ENCODE measurements at places on chromosomes 1 and 21.

GRCh38 chr1:70025846-70026245 lies 179.5 kb downstream of the LRRC40 start:
- no peak for DNase-seq

- no peak for DNase-seq
These were observed 5.5 kb downstream of the RCAN1 start for GRCh38 chr21:34609244-34609932.

GRCh38 chr1:219227360-219228057 lies 53.8 kb downstream of the LYPLAL1 start:
- DNase-seq, result no peak

- no peak for DNase-seq
These were observed 534.0 kb downstream of the NPHP4 start for GRCh38 chr1:5458248-5458647.

GRCh38 chr1:25898223-25899015 lies 7.8 kb downstream of the STMN1 start:
- no peak for DNase-seq

- no peak for DNase-seq
These were observed at the start of gene DYNLT4 for GRCh38 chr1:44806704-44807363. Gene DYNLT4, minus strand, starts transcription at chr1:44807351. Its CDS starts 683 bp downstream, at chr1:44806668.

- no peak for DNase-seq
These were observed 1.1 kb downstream of the TMCO4 start for GRCh38 chr1:19798486-19799229.

DNA sequence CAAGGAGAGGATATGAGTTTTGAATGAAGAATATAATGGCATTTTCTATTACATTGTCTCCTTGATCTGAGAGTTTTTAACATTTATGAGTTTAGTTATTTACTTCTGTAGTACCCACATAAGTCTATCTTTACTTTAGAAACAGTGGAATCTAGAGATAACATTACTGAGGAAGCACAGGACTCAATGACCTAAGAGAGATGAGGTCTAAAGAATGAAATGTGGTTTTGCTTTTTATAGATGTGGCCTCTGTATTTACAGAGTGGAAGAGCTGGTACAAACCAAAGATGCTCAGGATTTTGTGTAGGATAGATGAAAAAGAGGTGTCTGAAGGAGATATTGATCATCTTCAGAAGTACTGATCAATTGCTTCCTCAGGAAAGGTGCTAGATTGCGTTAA lies 177.3 kb downstream of the KCTD3 start:
- no peak for DNase-seq

- DNase-seq, result no peak
These were observed 16.6 kb upstream of the GBP6 start for GRCh38 chr1:89347296-89347695.

DNA sequence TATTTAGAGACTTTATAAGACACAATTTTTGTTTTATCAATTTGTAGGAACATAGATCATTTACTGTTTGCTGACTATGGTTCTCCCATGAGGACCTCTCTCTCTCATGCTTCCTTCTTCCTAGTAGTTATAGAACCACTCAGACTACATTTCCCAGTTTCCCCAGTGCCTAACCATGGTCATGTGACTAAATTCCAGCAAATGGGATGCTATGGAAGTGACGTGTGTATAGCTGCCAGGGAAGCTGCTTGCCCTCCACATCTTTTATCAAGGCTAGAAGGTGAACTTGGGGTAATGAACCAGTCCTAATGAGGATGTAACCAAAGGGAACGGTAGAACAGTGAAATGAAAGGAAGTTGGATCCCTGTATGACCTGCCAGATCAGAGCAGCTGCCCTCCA lies 184.0 kb downstream of the MIS18A start:
- DNase-seq, result peak; percentile 61

DNA sequence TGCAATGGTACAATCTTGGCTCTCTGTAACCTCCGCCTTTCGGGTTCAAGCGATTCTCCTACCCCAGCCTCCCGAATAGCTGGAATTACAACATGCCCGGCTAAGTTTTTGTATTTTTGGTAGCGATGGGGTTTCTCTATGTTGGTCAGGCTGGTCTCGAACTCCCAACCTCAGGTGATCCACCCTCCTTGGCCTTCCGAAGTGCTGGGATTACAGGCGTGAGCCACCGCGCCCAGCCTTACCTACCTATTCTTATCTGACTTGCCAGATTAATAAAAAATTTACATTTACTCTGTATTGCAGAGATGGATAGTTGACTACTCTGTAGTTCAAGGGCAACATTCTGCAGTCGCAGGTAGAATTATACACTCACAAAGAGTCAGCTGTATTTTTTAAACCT lies 359.6 kb downstream of the KCTD3 start:
- no peak for DNase-seq

DNA sequence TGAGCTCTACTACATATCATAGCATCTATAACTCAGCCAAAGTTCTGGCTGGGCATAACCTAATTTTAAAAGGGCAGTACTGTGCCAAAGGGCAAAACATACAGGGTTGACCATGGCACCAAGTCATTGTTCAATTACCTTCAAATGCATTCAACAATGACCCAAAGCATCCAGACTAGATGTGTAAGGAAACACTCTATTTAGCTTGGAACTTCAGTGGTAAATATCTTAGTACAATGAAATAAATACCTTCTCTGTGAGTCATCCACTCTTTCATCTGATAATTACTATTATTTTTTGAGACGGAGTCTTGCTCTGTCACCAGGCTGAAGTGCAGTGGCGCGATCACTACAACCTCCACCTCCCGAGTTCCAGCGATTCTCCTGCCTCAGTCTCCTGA lies 70.0 kb downstream of the NVL start:
- DNase-seq, result no peak

GRCh38 chr1:240001177-240001740 lies 90.4 kb upstream of the FMN2 start:
- DNase-seq, result no peak

DNA sequence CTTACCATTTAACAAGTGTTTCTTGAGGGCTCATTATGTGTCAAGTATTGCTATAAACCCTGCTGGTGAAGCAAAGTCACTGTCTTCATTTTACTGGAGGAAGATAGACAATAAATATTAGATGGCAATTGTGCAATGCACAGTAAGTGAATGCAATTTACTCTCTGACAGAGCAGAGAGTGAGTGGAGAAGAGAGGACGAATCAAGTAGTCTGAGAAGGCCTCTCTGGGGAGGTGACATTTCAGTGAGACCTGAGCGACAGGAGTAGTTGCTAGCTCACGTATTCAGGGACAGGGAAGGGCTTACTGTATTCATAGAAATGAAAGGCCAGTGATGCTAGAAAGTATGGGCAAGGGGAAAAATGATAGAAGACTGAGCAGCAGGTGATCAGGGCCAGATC lies 1.2 kb upstream of the NMNAT2 start:
- DNase-seq, result no peak

DNA sequence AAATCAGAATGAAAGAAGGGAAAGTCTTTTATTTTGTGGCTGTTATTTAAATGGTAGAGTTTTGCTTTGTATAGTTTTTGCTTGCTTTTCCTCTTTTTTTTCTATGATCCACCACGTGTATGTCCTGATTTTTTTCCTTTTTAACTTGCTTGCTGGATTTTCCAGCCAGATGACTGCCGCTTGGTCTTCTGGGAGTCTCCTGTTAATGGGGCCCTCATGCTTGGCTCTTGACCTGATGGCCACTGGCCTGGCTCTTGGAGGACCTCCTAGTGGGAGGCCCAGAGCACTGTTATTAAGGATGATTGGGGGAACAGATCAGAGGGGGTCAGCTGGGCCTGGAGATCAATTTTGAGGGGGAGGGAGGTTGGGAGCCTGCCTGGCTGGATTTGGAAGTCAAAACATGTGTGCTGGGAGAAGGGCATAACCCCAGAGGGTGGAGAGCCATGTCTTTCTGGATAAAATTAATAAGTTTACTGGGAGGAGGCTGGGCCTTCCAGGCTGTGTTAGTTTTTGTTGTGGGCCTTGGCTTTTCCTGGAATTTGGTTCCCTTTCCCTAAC lies 1.2 kb downstream of the FGGY start:
- DNase-seq, result no peak

DNA sequence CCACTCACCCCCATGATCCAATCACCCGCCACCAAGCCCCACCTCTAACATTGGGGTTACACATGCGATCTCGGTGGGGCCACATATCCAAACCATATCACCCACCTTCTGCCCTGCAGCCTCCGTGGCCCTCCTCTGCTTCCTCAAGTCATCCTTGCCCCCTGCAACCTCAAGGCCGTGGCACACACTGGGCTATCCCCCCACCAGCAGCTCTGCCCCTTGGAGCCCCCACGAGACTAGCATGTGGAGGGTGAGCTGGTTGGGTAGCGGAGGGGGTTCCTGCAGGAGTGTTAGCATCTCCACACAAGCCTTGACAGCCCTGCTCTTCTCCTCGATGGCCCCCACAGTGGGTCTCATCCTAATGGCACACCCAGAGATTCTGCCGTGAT lies 100.8 kb downstream of the TOMM20 start:
- no peak for DNase-seq

DNA sequence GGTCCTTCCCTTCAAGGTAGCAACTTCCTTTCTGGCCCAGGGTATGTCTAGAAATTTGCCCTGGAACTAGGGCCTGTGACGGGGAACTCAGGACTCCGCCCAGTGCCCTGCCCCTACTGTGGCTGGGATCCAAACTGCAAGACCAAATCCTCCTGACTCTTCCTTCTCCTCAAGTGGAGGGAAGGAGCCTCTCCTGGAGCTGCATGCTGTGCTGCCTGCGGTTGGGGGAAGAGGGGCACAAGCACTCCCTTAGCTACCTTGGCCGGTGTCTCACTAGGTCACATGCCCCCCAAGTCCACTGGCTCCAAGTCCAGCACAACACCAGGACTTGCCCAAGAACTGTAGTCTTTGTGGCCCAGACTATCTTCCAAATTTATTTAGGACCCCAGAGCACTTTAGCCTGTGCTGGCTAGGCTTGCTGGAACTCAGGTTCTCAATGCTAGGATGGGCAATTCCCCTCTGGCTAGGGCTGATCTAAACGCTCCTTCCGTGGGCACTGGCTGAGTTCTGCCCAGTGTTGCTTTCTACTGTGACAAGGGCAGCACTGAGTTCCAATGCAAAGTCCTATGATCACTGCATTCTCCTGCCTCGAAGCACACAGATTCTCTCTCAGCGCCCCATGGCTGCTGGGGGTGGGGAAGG lies 12.2 kb downstream of the ADSS2 start:
- DNase-seq, result peak; percentile 19

GRCh38 chr1:113194846-113195830 lies 122.1 kb downstream of the LRIG2 start:
- no peak for DNase-seq

DNA sequence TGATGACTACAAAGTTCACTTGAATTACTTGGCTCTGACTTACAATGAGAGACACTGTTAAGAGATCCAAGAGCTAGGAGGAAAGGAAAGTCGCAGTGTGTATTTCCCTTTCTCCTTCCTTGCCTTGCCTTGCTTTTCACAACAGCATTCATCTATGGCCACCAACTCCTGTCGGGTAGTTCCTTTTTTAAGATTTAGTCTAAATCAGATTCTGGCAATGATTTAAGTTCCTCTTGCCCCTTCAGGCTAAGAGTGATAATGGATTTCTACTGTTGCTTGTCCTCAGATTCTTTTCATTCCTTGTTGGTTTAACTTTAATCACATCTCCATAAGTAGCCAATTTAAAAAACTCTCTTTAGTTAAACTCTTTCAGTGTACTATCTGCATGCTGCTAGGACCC lies 91.9 kb downstream of the GTF2B start:
- no peak for DNase-seq

DNA sequence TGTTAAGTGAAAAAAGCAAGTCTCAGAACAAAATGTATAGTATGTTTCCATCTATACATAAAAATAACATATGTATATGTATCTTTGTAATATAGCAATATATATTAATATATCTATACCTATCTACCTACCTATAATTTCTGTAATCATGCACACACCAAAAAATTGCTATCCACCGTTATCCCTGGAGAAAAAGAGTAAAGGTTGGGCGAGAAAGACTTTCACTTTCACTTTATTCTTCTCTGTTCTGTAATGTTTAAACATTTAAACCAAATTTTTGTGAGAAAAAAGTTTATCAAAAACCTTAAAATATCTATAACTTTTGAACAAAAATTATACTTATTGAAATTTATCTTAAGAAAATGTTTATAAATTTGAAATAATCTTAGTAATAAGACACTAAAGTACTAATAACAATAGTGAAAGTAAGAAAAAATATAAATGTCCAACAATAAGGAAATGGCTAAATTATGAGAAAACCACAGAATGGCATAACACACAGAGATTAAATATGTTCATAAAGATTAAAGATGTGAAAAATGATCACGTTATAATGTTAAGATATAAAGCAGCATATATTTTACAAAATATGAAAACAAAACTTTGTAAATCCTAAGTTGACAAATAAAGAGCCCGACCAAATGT lies 74.0 kb upstream of the LRRC53 start:
- DNase-seq, result no peak

- DNase-seq, result no peak
These were observed 88.2 kb downstream of the ZSCAN20 start for GRCh38 chr1:33560680-33561079.

- no peak for DNase-seq
These were observed 104.0 kb downstream of the ROR1 start for GRCh38 chr1:63877816-63878215.

- DNase-seq, result no peak
These were observed 7.5 kb downstream of the ST6GALNAC3 start for GRCh38 chr1:76082062-76082461.

- DNase-seq, result no peak
These were observed 73.4 kb downstream of the SCCPDH start for GRCh38 chr1:246797597-246797996.

- no peak for DNase-seq
These were observed 734 bp downstream of the PTPN22 start for GRCh38 chr1:113870778-113871177.

DNA sequence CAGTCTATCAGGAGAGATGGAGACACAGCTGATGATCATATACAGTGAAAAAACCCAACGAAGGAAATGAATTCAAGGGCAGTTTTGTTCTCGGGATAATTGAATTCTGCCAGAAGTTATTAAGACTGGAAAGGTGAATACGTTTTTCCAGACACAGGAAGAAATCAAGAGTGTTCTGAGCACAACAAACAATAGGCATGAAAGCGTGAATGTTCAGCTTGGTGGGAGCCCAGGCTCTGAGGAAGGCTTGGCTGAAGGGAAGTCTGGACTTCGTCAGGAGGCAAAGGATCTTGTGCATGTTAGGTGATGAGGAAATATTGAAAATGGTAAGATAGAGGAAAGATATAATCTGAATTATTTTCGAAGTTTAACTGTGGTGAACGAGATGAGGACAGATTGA lies 50.4 kb downstream of the CYYR1 start:
- no peak for DNase-seq

GRCh38 chr1:239353536-239353935 lies 32.8 kb upstream of the CHRM3 start:
- DNase-seq, result no peak

DNA sequence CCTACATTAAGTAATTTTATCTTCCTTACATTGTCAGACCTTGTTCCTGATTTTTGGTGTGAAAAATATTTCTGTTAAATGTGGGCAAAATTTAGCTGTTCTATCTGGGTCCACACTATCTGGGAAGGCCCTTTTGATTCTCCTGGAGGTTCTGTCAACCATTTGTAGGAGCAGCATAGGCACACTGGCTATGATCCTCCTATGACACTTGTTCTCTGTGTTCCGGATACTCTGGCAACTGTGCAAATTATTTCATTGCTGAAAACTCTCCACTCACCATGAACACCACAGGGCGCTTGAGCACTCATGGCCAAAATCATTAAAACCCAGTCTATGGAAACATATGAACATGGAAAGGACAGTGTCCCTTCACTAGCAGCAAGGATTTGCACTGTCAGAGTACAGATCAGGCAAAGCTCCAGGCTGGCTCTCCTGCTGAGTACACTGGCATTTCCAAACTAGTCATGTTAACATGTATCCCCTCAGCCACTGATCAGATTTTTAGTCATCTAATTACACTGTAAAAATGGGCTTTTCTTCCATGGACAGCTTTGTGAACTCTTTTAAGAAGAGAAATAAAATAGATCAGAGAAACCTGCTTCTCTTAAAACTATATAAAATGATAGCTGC lies 43.9 kb upstream of the SGIP1 start:
- no peak for DNase-seq

All from iPS-NIHi11 (cell line).